ENCODE measurements at places on chromosomes 6 and 20.

DNA sequence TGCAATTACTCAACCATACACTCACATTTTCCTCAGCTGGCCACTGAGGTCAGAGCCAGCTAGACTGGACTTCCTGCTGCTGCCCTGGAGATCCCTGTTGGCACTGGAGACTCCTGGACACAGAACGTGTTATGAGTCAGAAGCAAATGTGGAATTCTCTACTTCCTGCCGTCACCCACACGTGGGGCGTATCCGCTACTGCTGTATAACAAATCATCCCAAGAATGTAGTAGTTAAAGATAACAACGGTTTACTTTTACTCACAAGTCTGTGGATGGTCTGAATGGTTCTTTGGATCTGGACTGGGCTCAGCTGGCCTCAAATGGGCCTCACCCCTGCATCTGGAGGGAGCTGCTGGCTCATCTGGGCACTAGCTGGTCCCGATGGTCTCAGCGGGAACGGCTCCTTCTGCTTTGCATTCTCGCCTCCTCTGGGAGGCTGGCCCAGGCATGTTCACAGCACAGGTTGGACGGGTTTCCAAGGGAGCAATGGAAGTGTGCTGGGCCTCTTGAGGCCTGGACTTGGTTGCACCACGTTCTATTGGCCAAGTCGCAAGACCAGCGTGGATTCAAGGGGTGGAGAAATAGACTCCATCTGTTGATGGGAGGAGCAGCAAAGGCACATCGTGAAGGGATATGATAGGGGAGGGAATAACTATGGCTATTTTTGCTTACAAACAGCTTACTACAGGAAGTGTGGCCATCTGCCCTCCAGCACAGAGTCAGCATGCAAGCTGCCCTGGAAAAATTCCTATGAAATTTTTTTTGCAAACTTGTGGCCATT, 118.5 kb downstream of the SNX5 start:
- no peak for DNase-seq

GRCh38 chr20:37915800-37916570, 13.1 kb downstream of the VSTM2L start:
- DNase-seq = no peak

GRCh38 chr6:47250302-47250701, 59.4 kb downstream of the TNFRSF21 start:
- no peak for DNase-seq

- DNase-seq = no peak
Observed at GRCh38 chr20:43954704-43955061, 40.0 kb downstream of the TOX2 start.

- no peak for DNase-seq
Observed at GRCh38 chr20:63060057-63060991, 53.6 kb upstream of the BHLHE23 start.

- DNase-seq = peak; percentile 11
Observed at GRCh38 chr20:60653111-60653845, 598.8 kb upstream of the CDH4 start.

DNA sequence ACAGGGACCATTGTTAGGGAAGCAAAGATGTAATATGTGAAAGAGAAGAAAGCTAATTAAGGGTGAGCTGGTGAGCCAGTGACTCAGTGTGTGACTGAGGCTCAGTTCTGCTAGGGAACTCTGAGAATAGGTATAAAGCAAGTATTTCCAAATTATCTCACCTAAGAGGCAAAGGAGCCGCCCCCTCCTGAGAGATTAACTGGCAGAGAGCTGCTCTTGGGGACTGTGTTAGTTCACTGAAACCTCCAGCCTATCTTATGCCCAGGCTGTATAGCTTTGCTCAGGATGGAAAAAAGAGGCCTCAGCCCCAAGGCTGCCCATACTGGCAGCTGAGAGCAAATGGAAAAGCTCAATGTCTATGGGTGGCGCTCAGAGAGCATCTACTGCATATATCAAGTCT, 152.0 kb downstream of the PAK5 start:
- no peak for DNase-seq

DNA sequence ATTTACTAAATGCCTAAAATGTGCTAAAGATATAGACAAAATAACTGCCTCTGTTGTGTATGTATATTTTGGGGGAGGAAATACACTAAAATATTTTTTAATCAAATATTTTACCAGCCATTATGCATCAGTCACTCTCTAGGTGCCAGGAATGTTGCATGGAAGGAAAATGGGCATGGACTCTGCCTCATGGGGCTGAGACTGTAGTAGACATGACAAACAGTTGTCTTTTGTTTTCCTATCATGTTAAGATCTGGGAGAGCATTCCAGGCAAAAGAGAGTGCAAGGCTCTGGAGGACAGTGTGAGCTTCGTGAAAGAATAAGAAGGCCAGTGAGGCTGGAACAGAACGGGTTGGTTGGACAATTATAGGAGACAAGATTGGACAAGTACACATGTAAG, 26.5 kb downstream of the HLA-DOB start:
- no peak for DNase-seq

GRCh38 chr6:118843685-118844390, 50.1 kb upstream of the ASF1A start:
- DNase-seq = no peak

DNA sequence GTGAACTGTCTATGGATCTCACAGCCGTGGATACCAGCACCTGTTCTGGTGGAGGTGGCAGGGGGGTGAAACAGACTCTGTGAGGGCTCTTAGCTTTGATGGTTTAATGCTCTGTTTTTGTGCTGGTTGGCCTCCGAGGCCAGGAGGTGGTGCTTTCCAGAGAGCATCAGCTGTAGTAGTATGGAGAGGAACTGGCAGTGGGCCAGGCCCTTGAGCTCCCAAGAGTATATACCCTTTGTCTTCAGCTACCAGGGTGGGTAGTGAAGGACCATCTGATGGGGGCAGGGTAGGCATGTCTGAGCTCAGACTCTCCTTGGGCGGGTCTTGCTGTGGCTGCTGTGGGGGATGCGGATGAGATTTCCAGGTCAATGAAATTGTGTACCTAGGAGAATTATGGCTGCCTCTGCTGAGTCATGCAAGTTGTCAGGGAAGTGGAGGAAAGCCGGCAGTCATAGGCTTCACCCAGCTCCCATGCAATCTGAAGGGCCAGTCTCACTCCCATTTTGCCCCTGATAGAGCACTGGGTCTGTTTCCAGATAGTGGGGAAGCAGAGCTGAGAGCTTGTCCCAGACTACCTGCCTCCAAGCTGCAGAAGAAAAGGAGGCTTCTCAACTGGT, 102.7 kb upstream of the AHI1 start:
- no peak for DNase-seq

GRCh38 chr6:156189195-156189594, 588.0 kb upstream of the ARID1B start:
- DNase-seq = no peak

- no peak for DNase-seq
Observed at GRCh38 chr6:120960761-120961160, 373.5 kb downstream of the TBC1D32 start.

DNA sequence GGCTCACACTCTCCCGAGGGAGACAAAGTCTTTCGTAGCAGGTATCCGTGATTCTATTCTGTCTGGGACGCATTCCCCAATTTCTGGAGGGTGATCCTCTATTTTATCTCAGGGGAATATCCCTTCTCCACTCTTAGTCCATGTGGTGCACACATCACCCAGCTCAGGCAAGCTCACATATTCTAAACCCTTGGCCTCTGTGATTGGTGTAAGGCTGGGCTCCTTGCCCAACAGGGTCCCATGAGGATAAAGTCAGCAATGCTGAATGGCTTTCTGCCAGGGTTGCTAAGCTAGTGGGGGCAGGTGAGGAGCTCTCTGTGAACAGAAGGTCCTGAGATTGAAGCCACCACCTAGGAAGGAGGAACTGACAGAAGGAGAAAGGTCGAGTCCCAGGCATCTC, 137.2 kb downstream of the CDH26 start:
- no peak for DNase-seq

- no peak for DNase-seq
Observed at GRCh38 chr20:4979841-4980410, 21.4 kb downstream of the SLC23A2 start.

DNA sequence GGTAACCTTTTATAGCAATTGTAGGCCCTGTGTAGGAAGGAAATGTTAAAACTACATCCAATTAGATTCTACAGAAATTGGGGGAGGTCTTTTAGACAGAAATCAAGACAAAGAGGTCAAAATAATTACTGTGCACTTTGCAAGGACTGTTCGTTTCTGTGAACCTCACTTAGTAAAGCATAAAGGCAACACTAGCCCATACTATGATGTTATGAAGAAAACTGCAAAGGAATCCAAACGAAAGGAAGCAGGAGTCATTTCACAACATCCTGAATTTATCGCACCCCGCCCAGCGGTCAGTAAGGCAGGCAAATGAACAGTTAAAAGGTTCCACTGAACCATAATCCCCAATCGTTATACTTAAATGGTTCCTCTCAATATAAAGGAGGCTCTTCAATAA, 429.5 kb upstream of the ARID1B start:
- DNase-seq = peak; percentile 51

- no peak for DNase-seq
Observed at GRCh38 chr6:54216336-54216735, 91.9 kb upstream of the TINAG start.

DNA sequence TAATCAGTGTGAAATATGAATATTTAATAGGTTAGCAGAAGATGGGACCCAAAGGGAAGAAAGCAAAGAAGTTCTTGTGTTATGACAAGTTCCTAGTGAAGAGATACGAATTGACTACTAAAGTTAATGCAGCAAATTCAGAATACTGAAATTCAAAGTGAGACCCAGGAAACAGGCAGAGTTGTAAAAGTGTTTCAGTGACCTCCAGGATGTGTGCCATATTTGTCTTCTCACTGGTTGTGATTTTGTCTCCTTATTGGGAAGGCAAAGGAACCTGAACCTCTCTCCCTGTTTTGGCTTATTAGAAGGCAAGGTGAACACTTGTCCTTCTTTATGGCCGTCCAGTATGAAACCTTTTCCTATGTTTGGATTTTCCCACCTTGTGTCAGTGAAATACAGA, 51.8 kb upstream of the DTNBP1 start:
- DNase-seq = no peak

- no peak for DNase-seq
Observed at GRCh38 chr6:146997062-146997461, 207.2 kb upstream of the STXBP5 start.

DNA sequence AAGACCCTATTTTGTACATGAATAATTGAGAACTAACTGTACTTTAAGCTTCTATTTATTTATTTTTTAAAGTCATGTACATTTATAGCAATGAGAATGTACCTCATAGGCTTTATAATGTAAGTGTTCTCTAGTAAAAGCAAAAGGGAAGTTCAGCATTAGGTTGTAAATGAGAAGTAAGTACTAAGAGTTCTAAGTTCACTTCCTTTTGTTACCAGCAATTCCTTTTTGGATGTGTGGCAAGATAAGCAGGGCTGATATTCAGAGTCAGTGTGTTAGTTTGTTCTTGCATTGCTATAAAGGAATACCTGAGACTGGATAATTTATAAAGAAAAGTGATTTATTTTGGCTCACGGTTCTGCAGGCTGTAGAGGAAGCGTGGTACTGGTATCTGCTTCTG, 54.0 kb upstream of the CCN2 start:
- DNase-seq = peak; percentile 3

- DNase-seq = peak; percentile 3
Observed at GRCh38 chr6:165308926-165309731, at the start of gene C6orf118. Gene C6orf118 (minus strand): TSS chr6:165309605. CDS start chr6:165309586, 19 bp downstream.

- DNase-seq = no peak
Observed at GRCh38 chr6:83431545-83432155, 799 bp upstream of the ME1 start.

DNA sequence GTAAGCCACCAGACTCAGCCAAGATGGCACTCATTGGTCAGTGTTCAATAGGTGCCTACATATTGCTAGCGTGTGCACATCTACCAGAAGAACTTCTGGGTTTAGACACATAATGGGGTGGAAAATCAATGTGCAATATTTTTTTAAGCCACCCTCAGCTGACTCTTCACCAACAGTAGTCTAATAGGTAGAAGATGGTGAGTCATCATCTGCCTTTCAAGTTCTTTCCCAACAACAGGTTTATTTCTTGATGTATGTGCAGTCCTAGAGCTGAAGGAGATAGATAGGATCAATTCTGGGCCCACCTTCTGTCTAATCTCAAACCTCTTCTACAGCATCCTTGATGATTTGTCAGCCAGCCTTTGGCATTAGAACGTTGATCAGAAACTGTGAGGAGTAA, 41.3 kb downstream of the IRAK1BP1 start:
- no peak for DNase-seq

DNA sequence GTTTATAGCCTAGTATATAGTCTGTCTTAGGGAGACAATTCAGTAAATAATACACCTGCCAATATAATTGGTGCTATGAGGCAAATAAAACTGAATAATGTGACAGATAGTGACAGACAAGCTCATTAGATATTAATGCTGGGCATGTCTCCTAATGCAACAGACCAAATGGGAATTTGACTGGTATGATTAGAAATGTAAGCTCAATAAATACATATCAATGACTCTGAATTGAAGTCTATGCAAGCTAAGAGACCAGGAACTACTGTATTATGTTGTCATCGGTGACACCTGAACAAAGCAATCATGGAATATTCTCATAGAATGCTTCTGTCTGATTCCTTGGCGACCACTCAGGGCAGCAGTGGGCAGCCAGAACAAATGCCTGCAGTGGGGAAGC, 2.5 kb upstream of the SNX3 start:
- DNase-seq = no peak
